RWPE2 (cell line): ENCODE measurements at places on chromosomes 6 and 20.

DNA sequence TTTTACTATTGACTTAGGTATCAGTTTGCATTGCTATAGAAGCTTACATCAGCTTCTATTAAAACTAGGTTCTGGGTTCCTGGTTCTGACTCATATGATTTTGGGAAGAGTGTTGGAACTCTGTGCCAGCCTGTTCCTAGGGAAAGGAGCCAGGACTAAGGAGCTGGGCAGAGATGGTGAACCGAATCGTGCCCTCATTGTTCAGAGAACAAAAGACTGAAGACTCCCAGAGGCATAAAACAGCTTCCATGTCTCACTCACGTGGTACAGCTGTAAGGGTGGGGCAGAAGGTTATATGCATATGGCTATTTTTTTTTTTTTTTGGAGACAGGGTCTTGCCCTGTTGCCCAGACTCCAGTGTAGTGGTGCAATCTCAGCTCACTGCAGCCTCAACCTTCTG, 89.1 kb upstream of the THBS2 start:
- DNase-seq: no peak

DNA sequence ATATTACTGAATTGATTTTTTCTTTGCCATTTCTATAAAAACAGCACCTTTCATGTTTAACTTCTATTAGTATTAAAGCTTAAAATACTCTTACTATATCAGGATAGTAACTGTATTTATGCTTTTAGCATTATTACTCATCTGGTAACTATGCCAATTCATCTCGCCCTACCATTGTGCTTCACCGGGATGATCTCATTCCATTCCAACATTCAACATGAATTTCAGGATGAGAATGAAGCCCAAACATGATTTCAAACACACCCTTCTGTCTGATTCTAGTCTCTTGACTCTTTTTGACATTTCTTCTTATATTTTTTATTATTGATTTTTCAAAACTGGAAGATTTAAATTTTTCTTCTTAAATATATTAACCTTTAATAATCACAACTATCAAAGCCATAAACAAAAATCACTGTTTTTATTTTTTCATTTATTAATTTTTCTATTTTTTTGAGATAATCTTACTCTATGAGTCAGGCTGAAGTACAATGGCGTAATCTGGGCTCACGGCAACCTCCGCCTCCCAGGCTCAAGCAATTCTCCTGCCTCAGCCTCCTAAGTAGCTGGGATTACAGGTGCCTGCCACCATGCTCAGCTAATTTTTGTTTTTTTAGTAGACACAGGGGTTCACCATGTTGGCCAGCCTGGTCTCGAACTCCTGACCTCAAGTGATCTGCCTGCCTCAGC, 46.7 kb downstream of the GJA1 start:
- DNase-seq: no peak

- DNase-seq: no peak
These were observed 285.0 kb upstream of the SPTLC3 start for GRCh38 chr20:12723811-12724210.

DNA sequence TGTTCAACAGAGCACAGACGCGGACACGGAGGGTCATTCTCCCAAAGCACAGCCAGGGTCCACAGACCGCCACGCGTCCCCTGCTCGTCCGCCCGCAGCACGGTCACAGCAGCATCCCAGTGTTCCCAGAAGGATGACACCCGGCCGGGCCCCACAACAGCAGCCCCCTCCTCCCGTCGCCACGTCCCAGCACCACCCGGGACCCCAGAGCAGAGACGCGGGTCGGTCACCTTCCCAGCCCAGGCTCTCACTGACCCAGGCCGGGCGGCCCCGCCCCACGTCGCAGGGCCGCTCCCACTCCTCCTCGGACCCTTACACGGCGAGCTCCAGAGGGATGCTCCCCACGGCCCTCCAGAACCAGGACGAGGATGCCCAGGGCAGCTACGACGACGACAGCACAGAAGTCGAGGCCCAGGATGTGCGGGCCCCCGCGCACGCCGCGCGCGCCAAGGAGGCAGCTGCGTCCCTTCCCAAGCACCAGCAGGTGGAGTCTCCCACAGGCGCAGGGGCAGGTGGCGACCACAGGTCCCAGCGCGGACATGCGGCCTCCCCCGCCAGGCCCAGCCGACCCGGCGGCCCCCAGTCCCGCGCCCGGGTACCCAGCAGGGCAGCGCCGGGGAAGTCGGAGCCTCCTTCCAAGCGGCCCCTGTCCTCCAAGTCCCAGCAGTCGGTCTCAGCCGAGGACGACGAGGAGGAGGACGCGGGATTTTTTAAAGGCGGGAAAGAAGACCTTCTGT, 64.3 kb downstream of the FNDC1 start:
- no peak for DNase-seq

GRCh38 chr6:17869753-17870050, 117.7 kb downstream of the KIF13A start:
- no peak for DNase-seq

DNA sequence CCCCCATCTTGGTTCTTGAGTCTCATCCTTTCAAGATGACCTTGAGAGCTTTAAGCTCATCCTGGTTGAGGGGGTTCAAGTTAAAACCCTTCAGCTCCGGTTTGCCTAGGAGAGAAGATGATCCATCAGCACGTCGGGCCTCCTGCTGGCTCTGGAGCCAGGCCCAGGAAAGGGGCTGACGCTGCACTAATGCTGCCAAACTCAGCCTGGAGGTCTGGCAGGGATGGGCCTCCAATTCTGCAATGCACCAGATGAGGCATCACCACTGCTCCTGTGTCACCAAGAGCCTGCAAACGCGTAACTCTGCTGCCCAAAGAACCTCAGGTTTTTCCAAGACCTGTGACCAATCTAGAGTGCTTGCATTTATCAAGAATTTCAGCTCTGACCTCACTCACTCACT, 6.1 kb downstream of the PDRG1 start:
- DNase-seq: no peak

- DNase-seq: no peak
These were observed 4.2 kb upstream of the NCR3 start for GRCh38 chr6:31597006-31597405.

GRCh38 chr6:36914227-36914794, 28.6 kb downstream of the C6orf89 start:
- peak; percentile 90 for DNase-seq

- DNase-seq: no peak
These were observed 22.3 kb downstream of the MDN1 start for GRCh38 chr6:89797317-89797716.

DNA sequence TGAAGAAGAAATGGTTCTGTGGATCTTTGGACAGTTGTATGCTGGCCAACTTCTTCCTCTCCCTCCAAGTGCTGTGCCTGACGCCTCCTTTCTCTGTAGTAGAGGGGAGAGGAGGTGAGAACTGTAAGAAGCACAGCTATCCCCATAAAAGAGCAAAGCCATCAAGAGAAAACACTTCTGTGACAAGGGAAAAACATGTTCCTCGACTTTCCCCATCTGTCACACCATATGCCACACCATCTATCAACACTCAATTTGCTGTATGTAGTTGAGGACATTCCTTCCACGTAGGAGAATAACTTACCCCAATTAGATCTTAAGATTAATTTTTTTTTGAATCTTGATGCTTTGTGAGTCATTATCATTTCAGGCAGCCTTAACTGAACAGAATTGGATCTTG, 156.2 kb upstream of the PLCB4 start:
- no peak for DNase-seq

GRCh38 chr6:159212028-159212427, 42.8 kb downstream of the FNDC1 start:
- no peak for DNase-seq

GRCh38 chr6:129749749-129750120, 39.8 kb upstream of the ARHGAP18 start:
- DNase-seq: no peak

GRCh38 chr20:57162362-57162652, 104.1 kb downstream of the BMP7 start:
- peak; percentile 74 for DNase-seq

- DNase-seq: no peak
These were observed 109.3 kb downstream of the THBS2 start for GRCh38 chr6:169144356-169144755.

DNA sequence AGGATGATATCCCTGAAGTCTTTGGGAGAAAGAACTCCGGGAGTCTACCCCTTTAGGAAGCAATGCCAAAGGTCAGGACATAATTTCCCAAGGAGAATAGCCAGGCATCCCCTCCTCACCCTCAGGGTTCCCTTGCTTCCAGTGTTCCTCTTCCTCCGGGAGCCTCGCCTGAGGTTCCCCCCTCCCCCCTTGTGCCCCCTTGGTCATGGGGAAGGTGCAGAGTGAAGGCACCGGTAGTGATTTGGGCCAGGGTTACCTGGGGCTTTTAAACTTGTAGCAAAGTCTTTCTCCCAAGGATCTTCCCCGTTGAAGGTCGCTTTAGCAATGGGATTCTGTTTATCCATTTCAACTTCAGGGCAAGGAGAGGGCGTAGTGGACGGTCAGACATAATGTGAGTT, 1.2 kb downstream of the ISM1 start:
- DNase-seq: no peak

GRCh38 chr6:167919349-167919748, 78.1 kb upstream of the KIF25 start:
- no peak for DNase-seq

GRCh38 chr6:153012856-153013255, 10.3 kb upstream of the MTRF1L start:
- no peak for DNase-seq

GRCh38 chr6:94769197-94769596, 808.1 kb upstream of the MANEA start:
- no peak for DNase-seq

DNA sequence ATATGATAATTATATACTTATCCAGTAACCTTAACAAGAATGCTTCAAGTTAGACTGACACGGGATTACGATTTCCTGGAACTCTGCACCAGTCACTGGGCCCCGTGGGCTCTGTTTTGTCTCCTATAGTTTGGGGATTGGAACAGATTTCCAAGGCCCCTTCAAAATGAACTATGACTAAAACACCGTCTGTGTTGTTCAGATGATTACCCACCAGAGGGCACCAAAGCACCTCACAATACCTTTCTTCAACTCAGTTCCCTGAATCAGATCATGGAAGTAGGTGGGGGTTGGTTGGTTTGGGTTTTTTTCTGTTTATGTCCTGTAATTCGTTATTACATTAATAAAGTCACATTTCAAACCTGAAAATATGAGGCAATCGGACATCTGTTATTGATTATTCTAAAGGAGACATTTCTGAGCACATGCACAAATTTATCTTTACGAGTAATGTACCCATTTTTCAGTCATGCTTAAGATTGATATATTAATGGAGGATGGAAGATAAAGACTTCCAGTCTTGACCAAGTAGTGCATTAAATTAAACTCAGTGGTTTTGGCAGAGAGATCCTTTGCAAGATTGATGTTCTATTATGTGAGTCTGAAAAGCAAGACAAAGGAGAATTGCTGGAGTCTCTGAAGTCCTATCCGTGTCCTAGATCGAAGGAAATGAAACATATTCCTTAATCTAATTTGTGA, 112.0 kb upstream of the COL21A1 start:
- DNase-seq: no peak

- no peak for DNase-seq
These were observed 12.4 kb downstream of the LY86 start for GRCh38 chr6:6600875-6601274.

DNA sequence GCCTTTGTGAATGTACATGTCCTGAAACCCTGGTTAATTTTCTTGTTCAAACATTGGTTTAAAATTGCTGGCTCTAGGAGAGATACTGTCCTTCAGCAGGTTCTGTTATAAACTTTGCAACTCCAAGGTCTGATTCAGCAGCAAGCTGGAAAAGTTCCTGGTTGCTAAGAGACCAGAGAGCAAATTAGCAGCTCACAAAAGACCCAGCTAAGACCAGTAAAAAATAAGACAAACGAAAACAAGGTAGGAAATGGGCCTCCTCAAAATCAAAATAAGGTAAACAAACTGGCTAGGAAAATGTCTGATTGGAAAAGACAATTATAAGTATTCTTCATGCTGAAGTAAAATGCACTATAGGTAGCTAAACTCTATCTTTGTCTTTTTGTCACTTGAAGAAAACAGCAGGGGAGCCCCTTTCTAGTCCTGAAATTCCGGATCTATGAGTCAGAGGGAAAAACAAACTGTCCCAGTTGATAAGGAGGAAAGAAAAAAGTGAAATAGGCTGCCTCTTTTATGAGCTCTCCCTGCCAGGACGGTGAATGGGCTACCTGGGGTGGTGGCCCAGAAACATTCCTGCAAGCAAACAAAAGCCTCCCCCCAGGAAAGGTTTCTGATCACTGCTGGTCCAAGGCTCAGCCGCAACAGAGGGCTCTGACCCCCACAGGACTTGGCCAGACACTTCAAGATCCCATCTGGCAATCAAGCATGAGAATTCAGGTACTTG, 41.6 kb downstream of the UNC5CL start:
- no peak for DNase-seq
